Cortex of kidney (tissue), 1 donor: ENCODE measurements at places on chromosomes 7 and 10.

DNA sequence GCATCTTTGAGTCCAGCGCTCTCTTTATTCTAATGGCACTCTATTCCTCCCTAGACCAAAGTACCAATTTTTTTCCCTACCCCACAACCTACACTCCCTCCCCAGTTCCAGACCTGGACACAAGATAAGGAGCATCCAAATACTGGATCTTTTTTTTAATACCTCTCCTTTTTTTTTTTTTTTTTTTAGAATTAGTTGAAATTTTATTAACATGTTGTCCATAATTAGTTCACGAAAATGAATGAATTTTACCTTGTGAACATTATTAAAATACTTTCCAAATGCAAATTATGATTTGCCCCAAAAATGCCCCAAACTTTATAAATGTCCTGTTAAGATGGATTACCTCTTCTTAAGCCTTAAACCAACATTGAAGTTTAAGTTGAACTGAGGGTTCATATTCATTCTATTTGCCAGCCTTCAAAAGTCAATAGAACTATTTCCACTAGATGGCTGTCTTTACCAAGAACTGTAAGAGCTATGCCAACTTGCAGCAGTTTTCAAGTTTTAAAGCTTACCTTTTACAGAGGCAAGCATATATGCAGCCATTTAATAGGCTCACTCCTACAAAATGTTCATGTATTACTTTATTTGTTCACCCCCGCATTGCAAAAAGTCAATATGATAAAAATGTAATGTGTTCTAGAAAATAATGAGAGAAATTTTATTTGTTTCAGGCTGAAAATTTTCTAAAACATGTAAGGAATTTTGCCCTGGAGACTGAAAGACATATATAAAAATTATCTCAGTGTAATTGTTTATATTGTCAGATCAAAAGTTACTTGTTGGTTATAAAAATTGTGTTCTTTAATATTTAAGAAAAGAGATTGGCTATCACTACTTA, 39.7 kb upstream of the TNKS2 start:
- no peak for DNase-seq

GRCh38 chr7:2662273-2663120, 25.5 kb upstream of the AMZ1 start:
- no peak for DNase-seq

DNA sequence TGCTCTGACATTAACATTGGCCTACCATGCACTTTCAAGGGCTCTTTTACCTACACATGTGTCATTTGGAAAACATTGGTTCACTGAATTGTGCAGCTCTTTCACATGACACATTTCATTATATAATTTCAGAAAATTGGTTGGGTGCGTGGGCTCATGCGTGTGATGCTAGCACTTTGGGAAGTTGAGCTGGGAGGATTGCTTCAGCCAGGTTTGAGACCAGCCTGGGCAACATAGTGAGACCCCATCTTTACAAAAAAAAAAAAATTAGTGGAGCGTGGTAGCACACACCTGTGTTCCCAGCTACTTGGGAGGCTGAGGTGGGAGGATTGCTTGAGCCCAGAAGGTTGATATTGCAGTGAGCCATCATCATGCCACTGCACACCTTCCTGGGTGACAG, 3.9 kb downstream of the TASOR2 start:
- DNase-seq = no peak

DNA sequence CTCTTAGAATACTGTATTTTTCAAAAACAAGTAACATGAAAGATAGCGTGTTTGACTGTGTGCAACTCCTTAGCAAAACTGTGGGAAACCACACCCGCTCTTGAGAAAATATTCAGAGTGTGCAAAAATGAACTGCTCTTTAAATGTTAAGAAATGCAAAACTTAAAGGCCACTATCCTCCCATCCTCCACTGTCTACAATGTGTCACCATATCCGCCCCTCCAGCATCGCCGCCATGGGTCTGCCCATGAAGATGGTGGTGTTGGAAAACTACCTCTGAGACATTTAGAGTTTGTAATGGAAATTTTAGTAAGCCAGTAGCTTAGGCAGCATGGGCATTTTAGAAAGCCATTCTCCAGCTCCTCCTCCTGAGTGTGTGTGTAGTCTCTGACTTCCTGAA, 20.1 kb upstream of the NMT2 start:
- DNase-seq = no peak

GRCh38 chr7:103989785-103990767, 618 bp upstream of the RELN start:
- no peak for DNase-seq

DNA sequence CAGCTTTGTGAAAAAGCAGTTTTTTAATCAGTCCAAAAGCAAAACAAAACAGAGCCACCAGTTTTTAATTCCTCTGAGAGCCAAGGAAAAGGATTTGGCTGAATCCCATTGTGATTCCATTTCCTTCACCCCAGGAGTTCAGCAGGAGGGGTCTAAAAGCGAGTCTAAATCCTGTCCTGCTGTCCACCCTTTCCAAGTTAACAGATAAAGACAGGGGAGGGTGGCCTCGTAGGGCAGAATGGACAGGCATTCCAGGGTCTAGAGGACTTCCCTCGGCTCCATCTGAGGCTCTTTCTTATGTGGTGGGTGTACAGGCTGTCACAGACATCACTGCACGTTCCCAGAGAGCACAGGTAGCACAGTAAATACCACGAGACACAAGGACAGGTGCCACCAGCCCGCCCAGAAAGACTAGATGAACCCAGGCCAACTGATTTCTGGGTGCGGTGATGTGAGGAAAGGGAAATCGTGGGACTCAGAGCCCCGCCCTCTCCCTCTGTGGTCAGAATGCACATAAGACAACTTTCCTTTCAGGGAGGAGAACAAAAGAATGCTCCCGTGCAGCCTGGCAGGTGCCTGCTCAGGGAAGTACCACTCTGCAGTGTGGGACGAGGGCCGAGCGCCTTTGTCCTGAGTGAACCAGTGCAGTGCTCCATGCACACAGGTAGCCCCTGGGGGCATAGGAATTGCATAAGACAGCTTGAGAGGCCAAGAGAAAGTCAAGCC, 119.7 kb downstream of the ABLIM1 start:
- DNase-seq = no peak

DNA sequence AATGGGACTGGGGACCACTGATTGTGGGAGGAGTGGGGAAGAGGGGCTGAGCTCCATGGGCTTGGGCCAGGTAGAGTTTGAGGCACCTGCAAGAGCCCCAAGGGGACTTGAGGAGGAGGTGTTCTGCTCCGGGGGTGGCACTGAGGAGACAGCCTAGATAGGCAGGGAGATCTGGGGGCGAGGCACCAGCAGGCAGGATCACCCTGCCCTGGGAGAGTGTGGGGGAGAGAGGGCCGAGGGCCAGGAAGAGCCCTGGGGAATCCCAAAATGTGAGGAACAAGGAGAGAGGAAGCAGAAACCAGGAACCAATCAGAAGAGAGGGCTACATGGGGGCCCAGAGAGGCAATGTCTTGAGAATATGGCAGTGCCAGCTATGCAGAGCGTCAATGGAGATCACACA, 34.6 kb downstream of the LEP start:
- DNase-seq = no peak

- DNase-seq = no peak
Measured at GRCh38 chr7:2175514-2175913, 57.2 kb downstream of the MAD1L1 start.

GRCh38 chr7:88759230-88760135, at the start of gene ZNF804B:
TSS of gene ZNF804B (plus strand) at chr7:88759700. CDS start at chr7:88759977, 277 bp downstream.
- no peak for DNase-seq

DNA sequence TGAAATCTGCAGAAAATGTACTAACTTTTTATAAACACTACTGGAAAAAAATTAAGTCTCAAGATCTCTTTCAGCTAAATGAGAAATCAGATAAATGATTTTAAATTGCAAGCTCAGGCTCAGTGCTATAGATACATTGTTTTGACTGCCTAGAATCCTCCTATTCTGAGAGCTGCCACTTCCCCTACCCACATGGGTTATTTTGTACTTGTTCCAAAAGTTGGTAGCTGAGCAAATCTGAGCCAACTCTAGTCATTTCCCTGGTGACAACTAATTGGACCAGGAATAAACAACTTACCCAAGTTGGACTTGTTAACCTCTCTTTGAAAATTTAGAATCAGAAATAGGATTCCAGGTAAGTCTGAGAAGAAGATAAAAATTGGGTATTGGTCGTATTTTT, 202.1 kb downstream of the MBL2 start:
- DNase-seq = no peak

GRCh38 chr10:114188001-114188400, 8.8 kb downstream of the TDRD1 start:
- DNase-seq = no peak

GRCh38 chr10:3136336-3136735, 36.2 kb downstream of the PITRM1 start:
- DNase-seq = no peak

- no peak for DNase-seq
Measured at GRCh38 chr7:109021390-109021789, 451.7 kb downstream of the DNAJB9 start.

DNA sequence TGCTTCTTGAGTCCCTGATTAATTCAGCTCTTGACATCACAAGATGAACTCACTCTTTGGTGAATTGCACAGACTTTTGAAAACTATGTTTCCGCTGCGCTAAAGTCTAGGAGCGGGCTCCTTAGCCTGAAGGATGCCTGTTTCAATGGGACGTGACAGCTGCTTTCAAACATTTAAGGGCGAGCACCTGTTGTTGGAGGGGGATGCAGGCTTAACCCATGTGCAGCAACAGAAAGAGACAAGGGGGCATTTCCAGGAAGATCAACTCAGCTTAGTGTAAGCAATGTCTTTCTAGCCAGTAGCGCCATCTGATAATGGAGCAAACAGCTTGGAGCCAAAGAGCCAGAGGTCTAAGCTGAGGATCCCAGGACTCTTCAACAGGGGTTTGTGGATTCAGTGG, 8.4 kb upstream of the PFKFB3 start:
- no peak for DNase-seq
